Stomach (tissue), 19 donors: ENCODE measurements at places on chromosomes 2 and 18. TPM values are rescaled to one million over a fixed set of nuclear protein-coding genes. Genes with fewer than 3 reads are reported as not detected.

Gene GRB14
- polyA plus RNA-seq = 0.62 TPM

Gene DAPL1
- polyA plus RNA-seq = not detected

Gene ABCB11
- not detected for polyA plus RNA-seq

Gene PCARE
- 0.06 TPM for polyA plus RNA-seq

Gene PRKAG3
- not detected for polyA plus RNA-seq

Gene DQX1
- polyA plus RNA-seq = 2.1 TPM

Gene NEB
- 1.0 TPM for polyA plus RNA-seq

Gene TNFRSF11A
- 0.50 TPM for polyA plus RNA-seq

Gene TEKT4
- polyA plus RNA-seq = not detected

Gene STAMBP
- polyA plus RNA-seq = 34.1 TPM

Gene GALNT5
- 1.5 TPM for polyA plus RNA-seq

DNA sequence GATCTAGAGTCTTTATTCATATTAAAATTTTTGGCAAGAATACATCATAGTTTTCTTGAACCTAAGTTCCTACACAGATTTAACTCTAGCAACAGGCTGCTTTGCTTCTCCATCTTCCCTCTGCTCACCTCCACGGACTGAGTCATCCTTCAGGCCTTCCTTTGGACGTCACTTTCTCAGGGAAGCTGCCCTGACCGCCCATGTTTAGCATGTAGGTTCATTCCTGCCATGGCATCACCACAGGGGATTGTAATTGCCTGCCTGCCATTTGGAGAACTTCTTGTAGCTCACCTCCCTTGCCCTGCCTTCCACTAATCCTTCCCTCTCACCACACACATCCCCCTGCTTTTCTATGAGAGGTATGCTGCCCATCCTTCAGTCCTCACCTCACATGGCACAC is 43.9 kb upstream of the B3GNT2 start:
- no peak for DNase-seq

GRCh38 chr18:64100116-64100922 is 48.6 kb downstream of the LINC00305 start:
- no peak for DNase-seq

GRCh38 chr2:97979904-97980303 is 15.8 kb downstream of the TMEM131 start:
- no peak for DNase-seq

GRCh38 chr18:43805646-43806194 is 528.4 kb upstream of the SYT4 start:
- DNase-seq = no peak

DNA sequence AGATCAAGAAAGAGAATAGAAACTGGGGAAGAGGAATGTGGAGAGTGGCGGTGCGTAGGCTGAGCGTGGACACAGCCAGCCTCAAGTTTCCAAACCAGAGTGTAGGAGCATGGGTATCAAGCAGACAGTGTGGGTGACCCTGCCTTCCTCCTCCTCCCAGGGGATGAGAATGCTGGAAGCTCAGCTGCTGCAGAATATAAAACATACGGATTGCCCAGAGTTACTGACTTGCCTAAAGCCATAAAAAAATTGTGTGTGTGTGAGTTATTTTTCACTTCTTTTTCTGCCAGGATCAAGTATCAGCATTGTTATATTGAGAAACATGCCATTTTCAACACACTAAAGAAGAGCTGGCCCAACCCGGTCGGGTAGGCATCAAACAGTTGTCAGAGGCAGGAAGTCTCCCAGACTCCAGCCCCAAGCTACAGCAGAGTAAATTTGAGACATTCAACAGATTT is 333.3 kb upstream of the ACVR2A start:
- DNase-seq = no peak

DNA sequence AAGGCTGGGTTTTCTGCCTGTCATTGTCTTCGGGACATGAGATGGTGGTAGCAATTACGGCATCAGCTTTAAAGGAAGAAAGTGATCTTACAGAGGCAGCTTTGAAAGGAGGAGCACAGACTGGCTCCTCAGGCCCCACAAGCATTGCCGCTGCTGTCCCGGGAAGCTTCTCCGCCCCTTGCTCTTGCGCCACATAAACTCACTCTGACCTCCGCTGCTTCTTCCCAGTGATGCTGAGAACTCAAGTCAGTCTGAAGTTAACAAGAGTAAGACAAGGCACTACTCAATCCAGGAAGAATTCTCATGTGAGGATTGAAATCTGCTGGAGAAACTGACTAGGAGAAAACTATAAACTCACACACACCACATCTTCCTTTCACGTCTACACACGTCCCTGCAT is 112.4 kb upstream of the RIOK3 start:
- DNase-seq = peak; percentile 51

DNA sequence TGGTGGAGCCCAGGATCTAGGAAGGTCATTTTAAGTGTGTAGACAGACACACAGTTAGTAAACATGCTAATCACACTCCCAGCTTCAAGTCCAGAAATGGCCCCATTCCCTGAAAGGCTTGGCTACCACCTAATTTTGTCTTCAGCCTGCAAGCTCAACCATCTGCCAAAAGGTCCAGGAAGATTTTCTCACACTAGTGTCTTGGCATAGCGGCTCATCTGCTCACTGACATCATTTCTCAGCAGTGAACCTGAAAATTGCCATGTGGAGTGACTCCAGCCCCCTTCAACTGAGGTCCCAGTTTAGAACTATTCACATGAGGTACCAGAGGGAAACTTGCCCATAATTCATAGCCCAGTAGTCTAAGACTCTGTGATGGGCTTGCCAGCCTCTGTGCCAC is 748.9 kb downstream of the LRP1B start:
- DNase-seq = no peak

GRCh38 chr2:207332480-207333212 is 166.9 kb upstream of the KLF7 start:
- DNase-seq = no peak

- no peak for DNase-seq
Measured at GRCh38 chr2:221120643-221121042, 451.5 kb downstream of the EPHA4 start.

- DNase-seq = peak; percentile 74
Measured at GRCh38 chr2:102615620-102616436, 3.5 kb upstream of the SLC9A2 start.

GRCh38 chr2:60446413-60447267 is 106.8 kb downstream of the BCL11A start:
- DNase-seq = no peak

- no peak for DNase-seq
Measured at GRCh38 chr18:23618862-23619387, 32.6 kb upstream of the NPC1 start.

GRCh38 chr2:206230060-206230762 is 44.3 kb upstream of the ZDBF2 start:
- no peak for DNase-seq

DNA sequence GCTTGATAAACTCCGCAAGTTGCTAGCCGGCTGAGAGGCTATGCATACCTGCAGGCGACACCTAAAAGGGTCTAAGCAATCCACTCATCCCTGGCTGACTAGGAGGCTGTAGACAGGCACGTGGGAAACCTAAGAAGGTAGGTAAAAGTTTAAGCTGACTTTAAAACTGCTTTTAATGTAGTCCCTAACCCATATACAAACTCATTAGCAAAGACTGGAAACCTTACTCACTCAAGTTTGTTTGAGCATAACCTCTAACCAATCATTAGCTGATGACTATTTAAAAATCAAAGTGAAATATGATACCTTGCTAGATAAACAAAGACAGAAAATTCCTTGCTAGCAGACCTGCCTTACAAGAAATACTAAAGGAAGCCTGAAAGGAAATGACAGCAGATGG is 106.4 kb downstream of the EXOC6B start:
- DNase-seq = no peak

- no peak for DNase-seq
Measured at GRCh38 chr2:177721818-177722567, 329.4 kb downstream of the AGPS start.

DNA sequence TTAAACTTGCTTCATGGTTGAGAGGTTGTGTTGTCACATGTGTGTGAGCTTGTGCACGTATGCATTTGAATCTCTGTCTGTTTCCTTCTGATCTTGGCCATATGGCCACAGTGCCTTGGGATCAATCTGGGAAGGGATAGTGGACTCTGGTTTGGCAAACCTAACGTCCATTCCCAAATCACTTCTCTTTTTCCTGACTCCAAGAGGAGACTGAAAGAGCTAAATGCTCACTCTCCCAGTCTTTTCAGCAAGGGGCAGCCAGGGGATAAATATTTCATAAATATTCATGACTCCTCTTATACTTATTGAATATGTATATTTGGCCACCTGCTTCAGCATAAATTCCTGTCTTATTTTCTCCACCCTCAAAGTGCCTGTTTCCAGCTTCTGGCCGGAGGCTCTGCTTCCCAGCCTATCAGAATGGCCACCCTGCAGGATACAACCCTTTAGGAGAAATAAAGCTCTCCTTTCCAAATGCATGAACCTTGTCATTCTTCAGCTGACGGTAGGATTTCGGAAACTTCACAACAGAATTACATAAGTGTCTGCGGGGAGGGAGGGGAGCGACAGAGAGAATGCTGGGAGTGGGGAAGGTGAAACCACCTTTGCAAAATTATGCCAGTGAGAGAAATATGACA is 112.2 kb upstream of the COPS8 start:
- DNase-seq = no peak

DNA sequence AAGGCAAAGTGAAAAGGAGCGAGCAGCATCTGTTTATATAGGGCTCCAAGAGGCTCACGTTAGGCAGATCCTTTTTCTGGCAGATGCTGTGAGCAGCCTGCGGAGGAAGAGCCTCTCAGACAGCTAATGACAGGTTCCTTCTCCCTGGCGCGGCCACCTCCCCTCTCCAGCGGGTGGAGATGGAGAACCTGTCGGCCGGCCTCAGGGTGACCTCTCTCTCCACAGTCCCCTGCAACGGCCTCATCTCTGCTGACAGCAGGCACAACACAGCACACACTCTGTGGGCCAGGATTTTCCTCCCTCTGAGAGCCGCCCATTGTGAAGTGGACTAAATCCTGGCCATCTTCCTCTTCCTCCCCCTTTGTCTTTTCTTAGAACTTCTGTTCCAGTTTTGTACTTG is 119.8 kb downstream of the PRKCE start:
- DNase-seq = no peak

DNA sequence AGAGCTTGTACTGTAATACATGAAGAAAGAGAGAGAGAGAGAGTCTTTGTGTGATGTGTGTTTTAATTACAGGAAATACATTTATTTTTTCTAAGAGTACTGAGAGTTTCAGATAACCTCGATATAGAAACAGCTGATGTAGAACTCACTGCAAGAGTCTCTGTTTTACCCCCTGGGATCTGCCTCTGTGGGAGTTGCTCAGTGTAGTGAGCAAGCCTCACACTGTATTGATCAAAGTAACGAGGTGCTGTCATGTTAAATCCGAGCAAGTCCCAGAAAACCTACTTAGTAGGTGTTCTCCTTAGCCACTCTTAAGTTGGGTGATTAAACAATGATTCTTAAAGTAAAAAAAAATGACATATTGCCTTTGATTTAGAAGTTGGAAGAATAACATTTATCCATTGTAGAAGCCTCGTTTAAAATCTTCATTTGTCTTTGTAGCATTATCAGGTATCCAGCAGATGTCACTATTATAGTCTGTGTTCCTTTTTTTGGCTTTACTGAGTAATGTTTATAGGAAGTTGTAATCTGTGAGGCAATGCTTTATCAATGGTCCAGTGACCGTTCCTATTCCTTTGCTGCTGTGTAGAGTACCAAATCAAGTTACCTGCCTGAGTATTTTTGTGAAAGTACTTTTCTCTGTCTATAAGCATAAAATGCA is 219.0 kb downstream of the MYO3B start:
- DNase-seq = peak; percentile 10

DNA sequence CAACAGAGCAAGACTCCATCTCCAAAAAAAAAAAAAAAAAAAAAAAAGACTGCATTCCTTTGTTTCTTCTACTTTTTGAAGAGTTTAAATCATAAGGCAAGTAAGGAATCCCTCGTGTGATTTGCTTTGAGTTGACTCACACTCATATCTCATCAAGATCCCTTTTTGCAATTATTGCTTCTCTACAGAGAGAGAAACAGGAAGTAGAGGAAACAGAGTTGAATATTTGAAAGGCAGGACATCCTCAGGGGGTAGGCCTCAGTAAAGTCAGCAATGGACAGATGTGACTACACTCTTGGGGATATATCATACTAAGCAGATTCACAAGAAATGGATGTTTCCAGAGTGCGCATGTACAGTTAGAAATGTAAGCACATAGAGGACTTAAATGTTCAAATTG is 11.2 kb upstream of the EFR3B start:
- no peak for DNase-seq

GRCh38 chr2:212495046-212495445 is 43.6 kb downstream of the ERBB4 start:
- no peak for DNase-seq

DNA sequence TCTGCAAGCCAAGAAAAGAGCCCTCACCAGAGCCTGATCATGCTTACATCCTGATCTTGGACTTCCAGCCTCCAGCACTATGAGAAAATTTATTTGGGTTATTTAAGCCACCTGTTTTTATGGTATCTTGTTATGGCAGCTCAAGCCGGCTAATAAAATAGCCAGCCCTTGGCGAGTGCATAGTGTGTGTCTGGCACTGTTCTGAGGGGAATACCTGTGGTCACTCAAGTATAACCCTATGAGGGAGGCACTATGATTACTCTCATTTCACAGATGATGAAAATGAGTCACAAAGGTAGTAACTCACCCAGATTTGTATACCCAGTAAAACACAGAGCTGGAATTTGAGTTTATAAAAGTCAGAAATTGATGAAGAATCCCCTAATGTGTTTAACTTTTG is 556.9 kb upstream of the SETBP1 start:
- no peak for DNase-seq

DNA sequence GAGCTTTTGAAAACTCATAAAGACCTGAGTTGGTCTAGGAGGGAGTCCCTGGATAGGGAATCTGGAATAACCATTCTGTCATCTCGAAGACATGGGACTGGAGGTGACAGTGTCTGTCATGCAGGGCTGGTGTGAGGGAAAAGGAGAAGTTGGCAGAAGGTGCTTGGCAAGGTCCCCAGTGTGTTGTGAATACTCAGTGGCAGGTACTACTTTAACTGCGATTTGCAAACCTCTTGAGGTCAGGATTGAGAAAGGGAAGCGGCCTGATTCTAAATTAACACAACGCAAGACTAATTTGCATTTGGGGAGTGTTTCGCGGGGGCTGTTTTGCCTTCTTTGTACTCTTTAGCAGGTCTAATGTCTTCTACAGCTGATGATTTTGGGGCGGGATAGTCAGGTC is 77.0 kb upstream of the TMEM200C start:
- DNase-seq = no peak

DNA sequence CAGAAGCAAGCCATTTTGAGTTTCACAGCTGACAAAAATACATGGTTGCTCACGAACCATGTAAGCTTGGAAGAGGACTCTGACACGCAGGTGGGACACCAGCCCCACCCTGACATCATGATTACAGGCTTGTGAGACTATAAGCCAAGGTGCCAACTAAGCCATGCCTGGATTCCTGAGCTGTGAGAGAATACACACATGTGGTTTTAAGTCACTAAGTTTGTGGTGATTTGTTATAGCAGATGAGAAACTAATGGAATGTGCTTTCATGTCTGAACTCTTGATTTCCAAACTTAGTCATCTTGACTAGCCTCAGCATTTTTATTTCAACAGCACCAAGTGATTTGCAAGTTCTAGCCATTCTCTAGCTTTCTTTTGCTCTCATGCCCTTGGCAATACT is 676.1 kb upstream of the CELF4 start:
- no peak for DNase-seq

- DNase-seq = no peak
Measured at GRCh38 chr2:165074884-165075283, 119.6 kb upstream of the SLC38A11 start.

GRCh38 chr2:219912491-219912921 is 285.1 kb downstream of the SLC4A3 start:
- peak; percentile 75 for DNase-seq

- DNase-seq = peak; percentile 75
Measured at GRCh38 chr18:31512203-31512764, 14.3 kb downstream of the DSG2 start.
